ENCODE measurements at places on chromosomes 13 and 19.
A peak's percentile ranks its signal among the peaks of the same experiment; 100 is the strongest.

DNA sequence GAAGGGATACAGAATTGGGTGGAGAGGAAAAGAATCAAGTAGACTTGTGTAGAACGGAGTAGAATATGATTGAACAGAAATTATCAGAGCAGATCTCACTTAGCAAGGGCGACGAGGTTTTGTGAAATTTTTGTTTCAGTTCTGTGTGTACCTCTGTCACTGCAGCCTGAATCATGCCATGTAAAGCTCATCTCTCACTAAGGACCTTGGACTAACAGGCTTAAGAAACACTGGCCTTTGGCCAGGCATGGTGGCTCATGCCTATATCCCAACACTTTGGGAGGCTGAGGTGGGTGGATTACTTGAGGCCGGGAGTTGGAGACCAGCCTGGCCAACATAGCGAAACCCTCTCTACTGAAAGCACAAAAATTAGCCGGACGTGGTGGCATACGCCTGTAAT lies 62.6 kb downstream of the MYH14 start:
- no peak for DNase-seq

GRCh38 chr19:2475018-2475701 lies 767 bp upstream of the GADD45B start:
- no peak for DNase-seq

- no peak for DNase-seq
These were observed 265.0 kb downstream of the PCDH9 start for GRCh38 chr13:66965181-66965580.

GRCh38 chr13:52949742-52950141 lies 78.9 kb upstream of the OLFM4 start:
- no peak for DNase-seq

GRCh38 chr13:91025442-91025841 lies 322.0 kb upstream of the MIR17HG start:
- DNase-seq: no peak

DNA sequence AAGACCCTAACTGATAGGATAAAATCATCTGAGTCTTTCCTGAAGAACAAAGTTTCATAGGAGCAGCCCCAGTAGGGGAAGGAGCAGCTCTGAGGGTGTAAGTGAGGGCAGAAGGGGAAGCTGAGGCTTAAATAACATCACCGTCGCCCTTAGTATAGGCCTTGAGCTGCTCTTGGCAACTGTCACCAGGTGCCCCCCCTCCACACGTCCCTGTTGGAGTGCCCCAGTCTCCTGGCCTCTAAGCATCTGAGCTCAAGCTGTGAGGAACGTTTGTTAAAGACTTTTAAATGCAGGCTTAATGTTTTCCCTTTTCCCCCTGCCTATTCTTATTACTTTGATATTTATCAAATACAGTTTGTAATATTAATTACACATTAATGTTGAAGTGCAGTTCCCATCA lies 170.6 kb downstream of the ZIC5 start:
- no peak for DNase-seq

- DNase-seq: no peak
These were observed 93.8 kb upstream of the CACNA1A start for GRCh38 chr19:13600091-13600490.

GRCh38 chr13:24745516-24745860 lies 18.5 kb upstream of the RNF17 start:
- no peak for DNase-seq

DNA sequence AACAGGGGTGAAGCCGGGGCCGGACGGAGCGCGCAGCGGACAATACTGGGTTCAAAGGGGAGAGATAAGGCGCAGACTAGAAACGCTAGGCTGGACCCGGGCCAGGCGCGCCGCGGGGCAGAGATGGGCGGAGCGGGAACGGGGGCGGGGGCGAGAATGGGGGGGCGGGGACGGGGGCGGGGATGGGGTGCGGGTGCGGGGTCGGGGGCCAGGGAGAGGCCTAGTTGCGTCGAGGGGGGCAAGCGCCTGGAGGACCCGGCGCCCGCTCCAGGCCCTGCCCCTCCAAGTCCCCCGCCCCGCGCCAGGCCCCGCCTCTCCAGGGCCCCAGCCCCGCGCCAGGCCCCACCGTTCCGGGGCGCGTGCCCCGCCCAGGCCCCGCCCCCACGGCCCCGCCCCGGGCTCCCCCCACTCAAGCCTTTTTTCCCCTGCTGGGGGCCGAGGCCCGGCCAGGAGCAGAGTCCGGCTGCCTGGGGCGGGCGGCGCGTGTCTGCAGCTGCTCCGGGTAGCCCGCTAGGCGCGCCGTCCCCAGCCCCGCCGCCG lies at the start of gene CERS4:
CERS4 (plus strand) TSS at position 449 of the 540 bp plus-strand sequence. CDS start 41,707 bp downstream, outside the sequence.
- DNase-seq: no peak

DNA sequence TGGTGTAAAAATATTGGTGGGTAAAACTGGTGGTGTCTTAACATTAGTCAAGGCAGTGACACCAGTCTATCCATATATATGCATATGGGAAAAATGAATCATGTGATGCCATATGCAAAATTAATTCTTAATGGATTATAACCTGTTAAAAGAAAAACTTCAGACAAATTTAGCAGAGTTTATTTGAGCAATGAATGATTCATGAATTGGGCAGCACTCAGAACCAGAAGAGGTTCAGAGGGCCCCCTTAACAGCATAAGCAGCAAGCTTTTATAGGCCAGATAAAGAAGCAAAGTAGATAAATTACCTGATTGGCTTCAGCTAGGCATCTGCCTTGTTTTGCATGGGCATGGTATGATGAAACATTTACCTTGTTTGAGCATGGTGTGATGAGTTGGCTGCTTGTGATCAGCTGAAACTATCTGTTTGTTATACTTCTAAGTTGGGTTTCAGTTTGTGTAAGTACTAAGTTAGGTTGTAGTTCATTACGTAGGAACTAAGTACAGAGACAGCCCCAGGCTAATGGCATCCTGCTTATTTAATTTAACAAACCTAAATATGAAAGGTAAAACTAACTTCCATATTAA lies 66.6 kb downstream of the DNAJC15 start:
- DNase-seq: no peak

GRCh38 chr19:41755328-41755913 lies at the start of gene CEACAM6:
Gene CEACAM6 (plus strand): TSS chr19:41755530. CDS start chr19:41755639, 109 bp downstream.
- peak; percentile 17 for DNase-seq

DNA sequence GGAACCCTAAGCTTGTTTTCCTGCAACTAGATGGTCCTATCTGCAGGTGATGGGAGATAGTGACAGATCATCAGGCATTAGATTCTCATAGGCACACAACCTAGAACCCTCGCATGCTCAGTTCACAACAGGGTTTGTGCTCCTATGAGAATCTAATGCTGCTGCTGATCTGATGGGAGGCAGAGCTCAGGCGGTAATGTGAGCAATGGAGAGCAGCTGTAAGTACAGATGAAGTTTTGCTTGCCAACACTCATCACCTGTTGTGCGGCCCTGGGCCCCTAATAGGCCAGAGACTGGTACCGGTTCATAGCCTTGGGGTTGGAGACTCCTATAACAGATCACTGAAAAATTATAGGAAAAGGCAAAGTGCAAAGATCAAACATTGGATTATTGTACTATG lies 267.2 kb downstream of the PCDH9 start:
- DNase-seq: no peak

GRCh38 chr19:51779181-51779580 lies 15.8 kb upstream of the FPR3 start:
- no peak for DNase-seq

DNA sequence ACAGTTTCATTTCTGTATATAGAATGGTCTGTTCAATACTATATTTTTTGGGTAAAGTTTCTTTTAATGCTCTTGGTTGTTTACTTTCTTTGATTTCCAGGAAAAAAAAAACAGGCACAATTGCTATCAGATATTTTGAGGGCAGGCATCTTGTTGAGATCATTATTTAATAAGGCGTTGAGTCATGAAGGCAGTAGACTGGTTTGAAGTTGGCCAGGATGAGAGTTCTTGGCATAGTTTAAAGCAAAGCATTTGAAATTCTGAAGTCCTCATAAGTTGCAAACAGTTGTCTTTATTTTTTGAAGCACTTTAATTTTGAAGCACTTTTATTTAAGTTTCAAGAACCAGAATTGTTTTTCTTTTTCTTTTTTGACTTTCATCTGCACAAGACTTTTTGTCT lies 2.6 kb upstream of the ZNF175 start:
- DNase-seq: no peak

DNA sequence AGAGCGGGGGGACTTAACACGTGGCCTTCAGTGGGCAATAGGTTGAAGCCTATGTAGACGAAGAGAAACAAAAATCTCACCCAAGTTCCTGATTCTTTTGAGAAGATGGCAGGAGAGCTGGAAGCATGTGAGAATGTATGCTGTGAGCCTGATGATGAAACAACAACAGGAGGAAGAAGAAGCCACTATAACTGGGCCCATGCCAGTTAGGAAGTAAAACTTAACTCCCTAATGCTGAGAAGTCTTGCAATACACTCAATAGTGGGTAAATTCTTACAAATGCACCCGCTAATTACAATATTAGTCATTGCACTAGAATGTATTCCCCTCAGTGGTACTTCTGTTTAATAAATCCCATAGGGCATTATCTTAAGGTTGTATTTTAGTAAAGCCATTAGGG lies 9.1 kb downstream of the PCDH17 start:
- DNase-seq: no peak

- DNase-seq: no peak
These were observed 9.6 kb downstream of the PLPPR3 start for GRCh38 chr19:812049-812746.

DNA sequence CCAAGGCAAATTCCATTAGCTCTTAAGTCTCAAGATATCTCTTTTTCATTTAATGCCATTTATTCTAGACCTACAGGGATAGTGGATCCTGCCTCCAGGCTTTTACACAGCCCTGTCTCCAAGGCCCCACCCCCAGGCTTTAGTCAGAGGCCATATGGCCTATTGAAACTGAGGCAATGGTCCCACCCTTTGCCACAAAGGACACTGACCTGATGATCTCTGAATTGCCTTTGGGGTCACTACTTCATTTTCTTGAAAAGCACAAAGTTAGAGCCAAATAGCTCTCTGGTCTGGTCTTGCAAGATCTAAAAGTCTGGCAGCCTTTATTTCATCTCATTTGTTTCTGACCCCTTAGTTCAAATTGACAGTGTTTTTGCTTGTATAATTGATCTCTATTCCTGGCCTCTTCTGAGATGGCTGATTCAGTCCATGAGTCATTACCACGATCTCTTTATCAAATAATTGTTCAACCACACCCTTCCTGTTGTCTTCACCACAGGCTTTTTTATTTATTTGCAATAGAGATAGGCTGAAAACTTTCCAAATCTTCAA lies 209.8 kb downstream of the FGF14 start:
- DNase-seq: no peak

DNA sequence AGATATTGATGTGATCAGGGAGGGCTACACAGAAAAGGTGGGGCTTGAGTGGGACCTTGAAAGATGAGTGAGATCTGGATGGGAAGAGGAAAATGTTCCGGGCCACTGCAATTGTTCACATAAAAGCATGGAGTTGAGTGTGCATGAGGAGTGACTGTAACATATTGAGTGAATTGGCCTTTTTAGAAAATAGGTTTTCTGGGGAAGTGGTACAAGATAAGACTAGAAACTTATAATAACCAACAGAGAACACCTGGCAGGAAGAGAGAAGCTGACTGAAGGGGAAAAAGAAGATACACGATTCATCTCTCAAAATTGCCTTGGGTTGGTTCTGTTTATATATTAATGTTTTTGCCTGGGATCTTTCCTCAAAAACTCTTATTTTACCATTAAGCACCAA lies 32.2 kb downstream of the SLC10A2 start:
- no peak for DNase-seq

DNA sequence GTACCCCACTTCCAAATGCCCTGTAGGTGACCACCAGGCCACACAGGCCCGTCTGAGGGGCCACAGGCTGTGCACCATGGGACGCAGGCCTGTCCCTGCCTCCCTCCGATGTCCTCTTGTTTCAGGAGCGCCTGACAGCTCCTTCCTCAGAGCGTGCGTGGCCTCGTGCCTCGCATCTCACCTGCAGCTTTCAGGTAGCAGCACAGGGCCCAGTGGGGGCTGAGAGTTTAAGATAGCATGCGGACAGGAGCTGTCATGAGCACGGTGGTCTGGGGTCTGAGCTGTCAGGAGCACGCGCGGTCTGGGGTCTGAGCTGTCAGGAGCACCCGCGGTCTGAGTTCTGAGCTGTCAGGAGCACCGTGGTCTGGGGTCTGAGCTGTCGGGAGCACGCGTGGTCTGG lies 40.1 kb downstream of the GAS6 start:
- DNase-seq: no peak

DNA sequence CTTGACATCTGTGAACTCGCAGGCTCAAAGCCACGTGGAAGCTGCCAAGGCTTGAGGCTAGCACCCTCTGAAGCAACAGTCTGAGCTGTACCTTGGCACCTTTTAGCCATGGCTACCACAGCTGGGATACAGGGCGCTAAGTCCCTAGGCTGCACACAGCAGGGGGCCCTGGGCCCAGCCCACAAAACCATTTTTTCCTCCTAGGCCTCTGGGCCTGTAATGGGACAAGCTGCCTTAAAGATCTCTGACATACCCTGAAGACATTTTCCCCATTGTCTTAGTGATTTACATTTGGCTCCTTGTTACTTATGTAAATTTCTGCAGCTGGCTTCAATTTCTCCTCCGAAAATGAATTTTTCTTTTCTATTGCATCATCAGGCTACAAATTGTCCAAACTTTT lies 455.9 kb downstream of the TDRD3 start:
- DNase-seq: no peak

- DNase-seq: no peak
These were observed 2.2 kb upstream of the ZNF256 start for GRCh38 chr19:57949702-57950101.

GRCh38 chr13:29579094-29579493 lies 16.4 kb downstream of the SLC7A1 start:
- DNase-seq: no peak

DNA sequence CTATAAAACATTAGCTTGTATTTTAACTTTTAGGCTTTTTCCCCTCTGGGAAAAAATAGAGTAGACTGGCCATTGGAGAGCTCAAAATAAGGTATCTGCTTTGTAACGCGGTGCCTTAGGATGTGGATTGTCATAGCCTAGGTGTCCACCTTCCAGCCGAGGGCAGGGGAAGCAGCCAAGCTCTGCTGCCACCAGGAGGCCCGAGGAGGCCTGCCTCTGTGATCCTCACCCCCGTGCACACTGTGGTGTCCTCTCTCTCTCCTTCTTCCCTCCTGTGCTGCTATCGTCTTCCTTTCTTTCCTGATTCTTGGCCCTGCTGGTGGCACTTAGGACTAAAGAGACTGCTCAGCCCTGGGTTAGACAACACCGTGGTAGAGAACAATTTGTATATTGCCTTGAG lies 11.3 kb downstream of the HNRNPM start:
- no peak for DNase-seq
